Trophoblast cell (in vitro differentiated cells and primary cell): ENCODE measurements at places on chromosomes 1 and 21.

DNA sequence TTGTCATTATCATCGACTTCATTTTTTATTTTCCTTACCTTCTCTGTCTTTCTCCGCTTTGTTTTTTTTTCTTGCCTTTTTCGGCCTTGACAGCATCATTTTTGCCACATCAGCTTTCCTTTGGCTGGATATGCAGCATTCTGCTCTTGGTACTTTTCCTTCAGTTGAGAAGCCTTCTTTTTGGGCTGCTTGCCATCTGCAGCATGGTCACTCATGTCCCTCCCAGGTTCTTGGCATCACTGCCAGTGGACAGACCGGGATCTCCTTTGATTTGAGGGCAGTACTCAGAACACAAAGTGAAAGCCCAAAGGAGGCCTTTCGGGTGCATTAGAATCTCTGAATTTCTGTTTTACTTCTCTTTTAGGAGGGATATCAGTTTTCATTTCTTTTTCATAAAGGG is 3.7 kb upstream of the PARP1 start:
- DNase-seq: no peak

GRCh38 chr21:43974791-43975468 is 37.2 kb upstream of the TRAPPC10 start:
- DNase-seq: no peak

DNA sequence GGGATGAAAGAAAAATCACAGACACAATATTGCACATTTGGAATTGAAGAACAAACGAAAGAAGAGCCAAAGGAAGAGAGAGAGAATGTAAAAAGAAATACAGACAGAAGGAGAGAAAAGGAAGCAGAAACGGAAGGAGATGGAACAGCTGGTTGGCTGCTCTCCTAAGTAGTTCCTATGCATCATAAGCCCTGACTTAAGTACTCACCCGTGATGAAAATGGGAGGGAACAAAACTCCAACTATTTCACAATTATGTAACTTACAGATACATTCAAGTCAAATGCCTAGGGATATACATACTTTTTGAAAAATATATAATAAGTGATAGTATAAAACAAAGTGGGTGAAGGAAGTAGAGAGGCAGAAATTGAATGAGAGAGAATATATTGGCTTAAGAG is 88.5 kb downstream of the TTLL7 start:
- DNase-seq: no peak

GRCh38 chr21:37356706-37357105 is 9.9 kb upstream of the DYRK1A start:
- peak; percentile 73 for DNase-seq

DNA sequence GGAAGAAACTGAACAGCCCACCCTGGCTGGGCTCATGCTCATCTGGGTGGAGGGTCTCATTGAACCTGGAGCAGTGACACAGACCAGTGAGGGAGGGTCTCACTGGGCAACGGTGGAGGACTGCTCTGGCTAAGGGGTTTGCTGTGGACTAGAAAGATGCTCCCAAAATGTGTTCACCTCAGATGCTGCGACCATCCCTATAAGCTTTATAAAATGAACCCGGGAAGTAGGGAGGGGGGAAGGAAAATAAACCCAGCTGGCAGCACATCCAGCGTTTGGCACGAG is 34.5 kb upstream of the LBR start:
- DNase-seq: no peak

- DNase-seq: no peak
Observed at GRCh38 chr1:67159233-67159632, 7.0 kb upstream of the IL23R start.

GRCh38 chr1:27150641-27151040 is 4.3 kb downstream of the SLC9A1 start:
- no peak for DNase-seq

DNA sequence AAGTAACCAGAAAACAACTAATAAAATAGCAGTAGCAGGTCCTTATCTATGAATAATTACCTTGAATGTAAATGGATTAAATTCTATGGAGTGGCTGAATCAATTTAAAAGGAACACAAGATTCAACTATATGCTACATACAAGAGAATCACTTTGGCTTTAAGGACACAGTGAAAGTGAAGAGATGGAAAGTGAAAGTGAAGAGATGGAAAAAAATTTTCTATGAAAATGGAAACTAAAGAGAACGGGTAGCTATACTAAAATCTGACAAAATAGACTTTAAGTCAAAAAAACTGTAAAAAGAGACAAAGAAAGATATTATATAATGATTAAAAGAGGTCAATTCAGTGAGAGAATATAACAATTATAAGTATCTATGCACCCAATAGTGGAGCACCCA is 54.7 kb downstream of the C1orf185 start:
- no peak for DNase-seq

DNA sequence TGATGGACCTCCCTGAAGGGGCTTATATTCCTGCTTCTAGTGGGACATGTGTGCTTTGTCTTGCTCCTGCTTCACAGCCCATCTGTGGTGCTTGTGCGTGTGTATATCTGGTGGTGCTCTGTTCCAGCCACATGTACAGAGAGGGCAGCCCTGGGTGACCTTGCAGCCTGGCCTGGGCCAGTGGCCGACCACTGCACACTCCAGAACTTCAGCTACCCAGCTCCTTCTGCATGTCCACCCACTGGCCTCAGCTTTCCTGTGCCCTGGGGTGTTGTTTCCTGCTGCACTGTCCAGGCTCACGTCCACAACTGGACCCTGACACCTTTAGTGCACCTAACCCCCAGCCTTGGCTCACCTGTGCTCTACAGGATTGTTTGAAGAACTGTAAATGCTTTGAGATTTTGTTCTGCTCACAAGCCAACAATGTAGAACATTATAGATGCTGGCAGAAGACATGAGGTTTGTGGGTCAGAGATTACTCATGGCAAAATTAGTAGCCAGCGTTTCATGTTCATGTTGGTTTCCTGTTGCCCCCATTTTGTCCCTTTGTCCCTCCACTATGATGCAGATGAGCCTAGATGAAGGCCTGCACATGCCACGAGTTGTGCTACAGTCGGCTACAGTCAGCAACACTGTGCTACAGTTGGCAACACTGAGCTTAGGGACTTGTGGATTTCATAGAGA is 5.3 kb upstream of the S100B start:
- DNase-seq: peak; percentile 29

DNA sequence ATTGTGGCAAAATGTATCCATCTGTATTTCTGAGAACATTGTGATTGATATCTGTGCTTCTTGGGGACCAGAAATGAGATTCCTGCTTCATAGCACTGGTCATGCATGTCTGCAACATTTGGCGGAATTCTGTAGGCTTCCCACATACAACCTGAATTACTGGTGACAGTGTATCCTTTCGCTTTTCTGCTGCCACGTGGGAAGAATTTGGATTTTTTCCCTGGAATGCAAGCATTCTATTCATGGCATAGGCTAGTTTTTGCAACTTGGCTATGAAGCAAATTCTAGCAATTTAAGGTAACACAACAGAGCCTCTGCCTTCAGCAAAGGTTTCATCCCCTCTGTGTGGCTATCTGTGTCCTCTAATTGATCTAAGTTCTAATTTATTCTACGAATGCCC is 85.9 kb downstream of the BCAR3 start:
- DNase-seq: no peak

DNA sequence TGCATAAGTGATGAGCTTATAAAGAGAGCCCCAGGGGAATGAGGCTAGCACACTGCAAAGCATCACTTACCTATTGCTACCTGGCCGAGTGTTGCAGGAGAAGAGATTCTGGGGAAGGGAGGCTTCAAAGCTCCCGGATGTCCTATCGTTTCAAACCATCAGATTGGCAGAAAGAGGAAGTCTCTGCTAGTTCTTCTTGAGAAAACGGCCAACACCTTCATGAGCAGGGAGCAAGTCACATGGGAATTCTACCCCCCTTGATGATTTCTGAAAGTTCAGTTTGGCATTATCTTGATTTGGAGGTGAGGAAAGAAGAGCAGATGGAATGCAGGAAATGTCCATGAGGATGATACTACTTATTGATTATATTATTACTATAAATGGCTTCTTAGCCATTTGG is 16.2 kb downstream of the SYF2 start:
- DNase-seq: no peak

DNA sequence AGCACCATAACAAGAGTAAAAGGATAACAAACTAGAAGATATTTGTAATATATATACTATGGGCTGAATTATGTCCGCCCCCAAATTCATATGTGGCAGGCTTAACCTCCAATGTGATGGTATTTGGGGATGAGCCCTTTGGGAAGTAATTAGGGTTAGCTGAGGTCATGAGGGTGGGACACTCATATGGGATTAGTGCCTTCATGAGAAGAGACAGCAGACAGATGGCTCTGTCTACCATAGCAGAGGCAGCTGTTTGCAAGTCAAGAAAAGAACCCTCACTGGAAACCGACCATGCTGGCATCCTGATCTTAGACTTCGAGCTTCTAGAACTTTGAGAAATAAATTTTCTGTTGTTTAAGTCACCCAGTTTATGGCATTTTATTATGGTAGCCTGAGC is 303.6 kb downstream of the LMO4 start:
- no peak for DNase-seq

- no peak for DNase-seq
Observed at GRCh38 chr1:147451628-147452027, 89.7 kb upstream of the BCL9 start.

DNA sequence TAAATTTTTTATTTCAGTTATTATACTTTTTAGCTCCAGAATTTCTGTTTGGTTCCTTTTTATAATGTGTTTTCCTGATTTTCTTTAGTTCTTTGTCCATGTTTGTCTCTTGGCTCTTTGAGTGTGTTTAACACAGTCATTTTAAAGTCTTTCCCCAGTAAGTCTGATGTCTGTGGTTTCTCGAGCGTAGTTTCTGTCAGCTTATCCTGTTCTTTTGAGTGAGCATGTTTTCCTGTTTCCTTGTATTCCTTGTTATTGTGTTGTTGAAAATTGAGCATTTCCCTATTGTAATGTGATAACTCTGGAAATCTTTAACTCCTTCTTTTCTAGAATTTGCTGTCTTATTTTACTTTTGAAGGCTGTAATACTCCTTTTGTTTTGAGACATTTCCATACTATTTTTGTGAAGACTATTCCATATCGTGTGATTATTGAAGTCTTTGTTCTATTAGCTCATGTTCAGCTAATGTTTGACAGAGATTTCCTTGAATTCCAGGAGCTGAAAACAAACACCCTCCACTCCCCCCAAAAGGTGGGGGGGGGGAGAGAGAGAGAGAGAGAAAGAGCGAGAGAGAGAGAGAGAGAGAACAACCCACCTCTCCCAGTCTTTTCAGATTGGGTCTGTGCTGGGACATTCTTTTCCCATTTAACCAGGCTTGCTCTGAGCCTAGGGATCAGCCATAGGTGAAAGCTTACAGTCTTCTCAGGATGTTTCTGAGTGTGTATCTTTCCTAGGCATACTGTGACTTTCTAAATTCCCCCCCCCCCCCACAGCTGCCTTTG is 38.3 kb downstream of the SDCCAG8 start:
- no peak for DNase-seq

DNA sequence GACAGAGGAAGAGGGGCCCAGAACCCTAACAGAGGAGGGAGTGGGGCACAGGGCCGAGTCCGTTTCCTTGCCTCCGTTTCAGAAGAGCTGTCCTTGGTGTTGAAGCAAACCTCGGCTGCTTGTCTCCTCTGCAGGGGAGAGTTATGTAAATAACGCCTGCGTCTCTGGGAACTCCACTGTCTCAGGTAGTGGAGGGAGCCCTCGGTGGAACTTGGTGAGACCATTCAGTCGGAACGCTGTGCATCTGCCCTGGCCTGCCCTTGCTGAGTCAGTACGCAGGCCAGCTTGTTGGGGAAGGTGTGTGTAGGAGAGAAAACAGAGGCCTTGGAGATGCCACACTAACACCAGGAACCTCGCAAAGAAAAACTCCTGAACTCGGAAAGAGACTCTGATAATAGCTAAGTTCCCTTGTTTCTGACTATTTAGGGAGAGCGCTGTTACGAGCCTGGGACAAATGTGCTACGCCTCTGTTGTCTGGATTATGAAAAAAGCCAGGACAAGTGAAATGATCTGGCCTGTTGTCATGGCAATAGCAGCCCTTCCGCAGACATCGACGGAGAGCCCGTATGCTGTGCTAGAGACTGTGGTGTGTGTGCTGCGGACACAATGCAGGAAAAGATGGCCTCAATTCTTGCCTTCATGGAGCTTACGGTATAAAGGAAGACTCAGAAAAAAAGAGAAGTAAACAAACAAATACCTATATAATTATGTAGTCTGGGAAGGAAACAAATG is 94.6 kb upstream of the AKT3 start:
- DNase-seq: peak; percentile 95

- DNase-seq: peak; percentile 92
Observed at GRCh38 chr1:40017951-40018575, 22.5 kb upstream of the CAP1 start.

- DNase-seq: no peak
Observed at GRCh38 chr1:113517983-113518382, 127.7 kb downstream of the MAGI3 start.

- DNase-seq: no peak
Observed at GRCh38 chr1:116312681-116313069, 60.4 kb upstream of the ATP1A1 start.

GRCh38 chr1:58709540-58710175 is 9.8 kb upstream of the MYSM1 start:
- no peak for DNase-seq

GRCh38 chr1:109111386-109112055 is 2.4 kb upstream of the ELAPOR1 start:
- no peak for DNase-seq

- peak; percentile 37 for DNase-seq
Observed at GRCh38 chr1:23528250-23528978, 2.6 kb downstream of the E2F2 start.

DNA sequence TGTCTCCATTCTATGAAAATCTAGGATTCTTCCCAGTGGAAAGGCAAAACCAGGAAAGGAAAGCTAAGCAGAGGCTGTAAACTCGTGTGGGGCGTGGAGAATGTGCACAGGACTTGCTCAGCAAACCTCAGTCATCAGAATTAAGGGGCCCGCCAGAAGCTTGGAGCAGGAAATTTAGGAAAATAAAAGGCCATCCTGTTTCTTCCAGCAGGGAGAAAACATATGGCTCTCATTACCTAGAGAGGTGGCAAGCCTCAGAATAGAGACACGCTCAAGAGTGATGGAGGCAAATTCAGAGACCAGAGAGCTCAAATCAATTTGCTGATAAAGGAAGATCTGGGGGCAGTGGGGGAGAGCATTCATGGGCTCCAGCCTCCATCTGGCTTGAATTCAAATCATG is 151.9 kb upstream of the KLHDC7A start:
- DNase-seq: no peak

DNA sequence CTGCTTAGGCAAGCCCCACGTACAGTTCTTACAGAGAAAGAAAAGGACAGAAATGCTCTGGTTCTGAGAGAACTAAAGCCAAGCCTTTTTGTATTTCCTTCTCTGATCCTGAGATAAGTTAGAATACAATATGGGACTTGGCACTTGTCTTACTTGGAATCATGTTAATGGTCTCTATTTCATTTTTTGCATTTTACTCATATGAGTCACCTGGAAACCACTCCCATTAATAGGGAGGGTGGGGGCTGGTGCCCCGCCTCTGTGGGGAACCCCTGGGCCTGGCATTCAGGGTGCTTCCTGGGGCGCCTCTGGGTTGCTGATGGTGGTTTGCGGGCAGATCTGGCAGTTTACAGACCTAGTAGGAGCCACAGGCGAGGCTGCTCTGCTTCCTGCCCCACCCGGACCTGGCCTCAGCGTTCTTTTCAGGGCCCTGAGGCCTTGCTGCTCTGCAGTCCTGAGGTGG is 26.7 kb downstream of the TSPAN2 start:
- DNase-seq: peak; percentile 20
